ENCODE measurements at places on chromosomes 7 and 10. TPM values are rescaled to one million over a fixed set of nuclear protein-coding genes. Genes with fewer than 3 reads are reported as not detected.

TMEM196 gene
- total RNA-seq: 3.6 TPM

GPR37 gene
- 6.3 TPM for total RNA-seq

TMEM229A gene
- total RNA-seq: not detected

ZNF862 gene
- total RNA-seq: 12.9 TPM

PSMA2 gene
- 78.4 TPM for total RNA-seq

ANKRD2 gene
- not detected for total RNA-seq

CLRN3 gene
- not detected for total RNA-seq

TLX1 gene
- total RNA-seq: 14.3 TPM

ERV3-1 gene
- 70.6 TPM for total RNA-seq

STAG3 gene
- 1.1 TPM for total RNA-seq

CCAR1 gene
- total RNA-seq: 85.5 TPM

CHN2 gene
- total RNA-seq: 63.2 TPM

TMEM26 gene
- total RNA-seq: not detected

NRCAM gene
- 120 TPM for total RNA-seq

GATA3 gene
- 0.69 TPM for total RNA-seq

DNTT gene
- total RNA-seq: not detected

MMP21 gene
- not detected for total RNA-seq

GSTO2 gene
- 2.0 TPM for total RNA-seq

SLC25A13 gene
- total RNA-seq: 48.5 TPM

CRYGN gene
- not detected for total RNA-seq

WNT8B gene
- not detected for total RNA-seq

HOXA9 gene
- not detected for total RNA-seq

SLC26A5 gene
- not detected for total RNA-seq
